ENCODE measurements at places on chromosomes 11 and 22.
A peak's percentile ranks its signal among the peaks of the same experiment; 100 is the strongest.

DNA sequence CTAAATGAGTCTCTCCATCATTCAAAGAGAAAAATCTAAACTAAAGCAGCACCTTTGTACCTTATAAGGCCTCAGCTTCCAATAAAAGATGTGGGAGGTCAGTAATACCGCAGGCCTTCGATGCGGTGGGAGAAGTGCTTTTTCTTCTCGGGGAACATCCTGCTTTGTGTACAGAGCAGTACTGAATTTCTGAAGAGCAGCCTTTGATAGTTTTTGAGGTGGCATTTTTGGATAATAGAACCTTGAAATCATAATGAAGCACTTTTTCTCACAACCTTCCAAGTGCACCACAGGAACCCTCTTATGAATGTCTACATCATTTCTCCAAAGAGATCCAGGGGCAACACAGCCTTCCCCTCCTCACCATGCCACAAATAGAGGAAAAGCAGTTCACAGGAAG, 39.6 kb downstream of the LRRC4C start:
- no peak for DNase-seq

- DNase-seq, result no peak
These were observed 152.2 kb downstream of the SPATA19 start for GRCh38 chr11:133693110-133693509.

GRCh38 chr22:37994049-37994448, 9.7 kb upstream of the SOX10 start:
- peak; percentile 9 for DNase-seq

DNA sequence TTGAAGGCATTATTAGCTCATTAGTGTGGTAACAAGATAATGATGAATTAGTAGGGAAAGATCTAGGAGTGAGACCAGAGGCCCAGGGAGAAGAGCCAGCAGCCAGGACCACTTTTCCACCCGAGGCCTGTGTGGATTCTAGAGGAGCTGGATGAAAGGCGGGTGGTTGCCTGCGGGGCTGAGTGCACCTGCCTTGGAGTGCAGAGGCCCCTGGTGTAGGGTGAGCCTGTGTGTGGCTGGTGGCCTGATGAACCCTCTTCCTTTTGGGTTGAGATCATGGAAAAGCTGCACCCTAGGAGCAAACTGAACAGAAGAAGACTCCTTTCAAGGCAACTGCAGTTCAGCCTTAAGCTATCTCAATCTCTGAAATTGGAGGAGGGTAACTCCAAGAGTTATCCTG, 5.9 kb upstream of the TP53AIP1 start:
- DNase-seq, result peak; percentile 30

GRCh38 chr11:113204280-113204679, 110.1 kb upstream of the TTC12 start:
- DNase-seq, result no peak

DNA sequence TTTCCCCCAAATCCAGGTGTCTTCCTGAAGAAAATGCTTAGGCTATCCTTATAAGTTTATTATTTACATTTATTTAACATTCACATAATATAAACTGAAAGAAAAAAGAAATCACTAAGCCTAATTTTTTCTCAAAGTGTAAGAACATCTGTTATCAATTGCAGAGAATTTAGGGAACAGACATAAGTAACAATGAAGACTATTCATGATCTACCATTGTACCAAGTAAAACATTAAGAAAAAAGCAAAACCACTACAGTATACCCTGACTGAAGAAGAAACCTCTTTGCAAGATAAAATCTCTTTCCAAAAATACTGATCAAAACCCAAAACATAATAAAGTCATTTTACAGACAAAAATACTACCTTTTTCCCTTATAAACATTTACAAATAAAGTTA, 60.5 kb downstream of the NUP98 start:
- DNase-seq, result no peak

DNA sequence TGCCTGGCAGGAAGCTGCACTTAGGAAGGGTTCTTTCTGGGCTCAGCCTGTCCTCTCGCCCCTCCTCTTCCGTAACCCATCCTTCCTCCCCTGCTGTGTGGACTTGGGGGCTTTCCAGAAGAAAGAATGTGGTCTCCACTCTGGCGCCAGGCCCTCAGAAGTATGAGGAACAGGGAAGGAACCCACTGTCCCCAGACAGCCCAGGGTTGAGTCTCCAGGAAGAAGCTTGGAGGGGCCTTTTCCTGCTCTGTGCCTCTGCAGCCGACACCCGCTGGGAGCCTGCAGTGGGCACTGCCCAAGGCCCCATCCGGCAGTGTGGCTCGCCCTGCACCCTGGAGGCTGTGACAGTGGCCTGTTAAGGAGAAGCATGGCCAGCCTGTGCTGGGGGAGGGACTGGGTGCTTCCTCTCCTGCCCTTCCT, 112.6 kb downstream of the ST3GAL4 start:
- DNase-seq, result no peak

GRCh38 chr22:29146771-29147170, 58.9 kb upstream of the EMID1 start:
- no peak for DNase-seq

GRCh38 chr22:31652088-31652487, 9.9 kb downstream of the PISD start:
- no peak for DNase-seq

DNA sequence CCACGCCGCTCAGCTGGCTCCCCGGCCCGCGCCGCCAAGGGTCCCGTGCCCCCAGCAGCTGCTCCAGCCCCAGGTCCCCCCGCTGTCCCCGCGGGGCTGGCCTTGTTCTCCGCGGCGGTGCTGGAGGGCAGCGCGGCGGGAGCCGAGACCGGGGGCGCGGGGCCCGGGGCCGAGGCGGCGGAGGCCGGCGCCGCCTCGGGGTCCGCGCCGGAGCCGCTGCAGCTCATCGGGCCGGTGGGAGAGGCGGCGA, 128 bp downstream of the TAF10 start:
- no peak for DNase-seq

GRCh38 chr22:47230251-47230650, 467.8 kb downstream of the TBC1D22A start:
- no peak for DNase-seq

GRCh38 chr22:34609646-34610045, 456.3 kb upstream of the ISX start:
- DNase-seq, result no peak

DNA sequence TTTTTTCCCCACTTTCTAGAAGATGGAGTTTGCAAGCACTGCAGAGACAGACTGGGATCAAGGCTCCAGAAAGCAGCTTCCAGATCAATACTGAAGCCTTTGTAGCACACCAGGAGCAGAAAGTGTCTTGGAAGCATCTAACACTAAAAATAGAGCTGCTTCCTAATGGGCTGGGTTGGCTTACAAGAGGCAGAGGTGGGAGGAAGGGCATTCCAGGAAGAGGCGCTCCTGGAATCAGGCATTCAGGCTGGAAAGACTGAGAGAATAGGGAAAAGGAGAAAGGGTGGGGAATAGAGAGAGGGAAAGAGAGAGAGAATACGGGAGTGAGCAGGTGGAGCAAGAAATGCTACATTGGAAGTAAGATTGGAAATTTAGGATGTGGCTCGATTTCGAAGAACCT, 395.9 kb downstream of the OPCML start:
- DNase-seq, result no peak

GRCh38 chr22:28006271-28006670, 87.2 kb upstream of the PITPNB start:
- DNase-seq, result no peak

DNA sequence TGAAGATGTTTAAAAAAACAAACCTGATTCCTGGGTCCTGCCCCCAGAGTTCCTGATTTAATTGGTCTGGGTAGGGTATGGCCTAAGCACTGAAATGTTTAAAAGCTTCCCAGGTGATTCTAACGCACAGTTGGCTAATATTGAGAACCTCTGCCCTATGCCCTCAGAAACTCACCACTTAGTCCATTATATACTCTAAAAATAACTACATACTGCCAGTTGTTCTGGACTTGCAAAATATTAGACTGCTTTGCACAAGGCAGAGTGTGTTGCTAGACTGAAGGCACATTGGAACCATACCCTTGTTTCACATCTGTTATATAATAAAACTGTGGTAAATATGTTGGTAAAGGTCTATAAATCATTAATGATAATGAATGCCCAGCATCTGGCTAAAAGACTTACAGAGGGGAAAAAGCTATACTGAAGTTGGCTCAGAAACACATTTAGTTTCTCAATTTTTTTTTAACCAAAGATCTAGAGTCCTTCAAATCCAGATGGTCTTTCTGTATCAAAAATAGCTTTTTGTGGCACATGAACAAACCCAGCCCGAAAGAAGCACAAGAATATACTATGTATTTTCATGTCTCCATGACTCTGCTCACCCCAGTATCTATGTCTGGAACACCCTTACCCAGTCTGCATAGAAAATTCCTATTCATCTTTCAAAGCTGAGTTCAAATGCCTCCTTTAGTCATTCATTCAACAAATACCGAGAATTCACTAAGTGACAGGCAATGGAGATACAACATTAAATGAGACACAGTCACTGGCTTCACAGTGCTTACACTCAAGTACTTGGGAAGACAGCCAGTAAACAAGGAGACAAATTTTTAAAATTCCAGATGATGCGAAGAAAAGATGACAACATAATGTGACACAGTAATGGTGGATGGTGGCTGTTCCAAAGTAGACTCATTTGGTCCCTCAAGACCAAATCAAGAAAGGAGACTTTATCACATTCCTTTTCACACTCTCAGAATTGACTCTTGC, 44.1 kb downstream of the RBFOX2 start:
- DNase-seq, result no peak

- DNase-seq, result no peak
These were observed 129.1 kb downstream of the PARVA start for GRCh38 chr11:12506404-12506921.

DNA sequence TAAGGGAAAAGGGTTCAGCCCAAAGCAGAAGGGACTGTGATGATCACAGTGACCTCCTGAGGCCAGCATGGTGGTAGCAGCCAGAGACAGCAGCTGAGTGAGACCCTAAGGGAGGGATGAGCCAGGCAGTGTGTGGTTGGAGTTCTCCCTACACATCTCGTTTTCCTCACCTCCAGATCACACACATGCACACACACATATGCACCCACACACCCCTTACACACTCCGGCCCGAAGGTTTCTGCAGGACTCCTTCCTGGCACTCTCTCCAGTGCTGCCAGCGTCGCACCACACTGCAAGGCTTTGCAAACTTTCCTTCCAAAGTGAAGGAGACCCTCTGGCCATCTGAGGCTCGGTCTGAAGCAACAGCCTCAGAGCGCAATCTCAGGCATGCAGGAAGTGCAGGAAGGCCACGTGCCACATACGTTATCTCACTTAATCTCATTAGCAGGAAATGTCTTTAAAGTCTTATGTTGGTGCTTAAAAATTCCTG, 26.9 kb upstream of the TP53I11 start:
- peak; percentile 12 for DNase-seq

GRCh38 chr11:19988598-19988997, 171.7 kb downstream of the DBX1 start:
- no peak for DNase-seq

DNA sequence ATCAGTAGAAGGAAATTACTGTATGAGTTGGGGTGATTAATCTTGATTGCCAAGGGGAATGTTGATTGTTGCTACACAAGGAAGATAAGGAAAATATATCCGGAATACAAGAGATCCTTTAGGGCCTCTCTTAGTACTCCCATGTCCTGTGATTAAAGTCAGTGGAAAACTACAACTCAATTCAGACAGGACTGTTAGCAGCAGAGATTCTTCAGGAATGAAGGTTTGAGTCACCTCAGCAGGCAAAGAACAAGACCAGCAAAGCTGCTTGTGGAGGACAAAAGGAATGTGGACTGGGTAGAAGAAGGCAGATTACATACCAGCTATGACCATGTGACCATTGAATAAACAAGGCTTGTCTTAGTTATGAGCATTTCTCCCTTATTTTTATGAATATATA, 478.2 kb downstream of the BUD13 start:
- DNase-seq, result no peak

- DNase-seq, result no peak
These were observed 323.8 kb downstream of the GUCY1A2 start for GRCh38 chr11:106694501-106694900.

DNA sequence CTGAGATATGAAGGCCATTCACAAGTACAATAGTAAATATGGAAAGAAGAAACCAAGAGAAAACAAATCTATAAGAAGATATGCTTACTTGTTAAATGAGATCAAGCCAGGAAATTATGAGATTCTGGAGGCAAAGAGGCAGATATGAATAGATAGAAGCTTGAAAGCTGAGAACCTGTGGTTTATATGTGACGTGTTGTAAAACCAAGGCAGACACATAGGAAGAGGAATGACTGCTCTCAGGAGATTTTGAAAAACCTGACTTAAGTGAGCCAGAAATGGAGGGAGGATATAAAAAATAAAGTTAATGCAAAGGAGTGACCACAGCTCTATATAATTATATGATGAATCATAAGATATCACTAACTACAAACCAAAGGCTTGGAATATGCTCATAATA, 1160.5 kb upstream of the CNTN5 start:
- no peak for DNase-seq

DNA sequence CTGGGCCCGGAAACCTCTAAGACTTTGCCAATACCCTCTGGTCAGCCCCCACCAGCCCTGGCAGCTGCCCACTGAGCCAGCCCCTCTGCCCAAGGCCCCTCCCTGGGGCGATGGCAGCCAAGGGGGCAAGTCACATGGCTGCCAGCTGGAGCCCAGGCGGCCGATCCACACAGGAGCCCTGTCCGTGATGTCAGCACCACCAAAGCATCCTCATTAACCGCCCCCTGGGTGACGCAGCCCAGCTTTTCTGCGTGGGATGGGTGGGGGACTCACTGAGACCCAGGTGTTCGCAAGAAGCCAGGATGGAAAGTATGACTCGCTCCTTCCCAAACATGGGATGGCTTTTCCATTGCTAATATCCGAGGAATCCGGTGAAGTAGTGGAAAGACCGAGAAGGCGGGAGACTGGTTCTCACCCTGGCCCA, 46.6 kb upstream of the WNT7B start:
- DNase-seq, result no peak

DNA sequence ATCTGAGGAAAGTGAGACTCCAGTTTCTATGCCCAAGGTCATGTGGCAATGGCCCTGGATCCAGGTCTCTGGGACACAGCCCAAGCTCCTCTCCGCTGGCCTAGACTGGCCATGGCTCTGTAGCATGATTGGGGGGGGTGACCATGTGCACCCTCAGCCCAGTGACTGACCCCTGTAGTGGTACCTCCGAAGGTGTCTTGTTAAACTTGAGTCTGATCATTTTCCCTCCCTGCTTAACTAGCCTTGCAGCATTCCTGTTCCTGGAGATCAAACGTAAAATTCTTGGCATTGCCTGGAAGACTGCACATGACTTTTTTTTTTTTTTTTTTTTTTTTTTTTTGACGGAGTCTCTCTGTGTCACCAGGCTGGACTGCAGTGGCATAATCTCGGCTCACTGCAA, 1116.0 kb downstream of the TBC1D22A start:
- DNase-seq, result no peak

DNA sequence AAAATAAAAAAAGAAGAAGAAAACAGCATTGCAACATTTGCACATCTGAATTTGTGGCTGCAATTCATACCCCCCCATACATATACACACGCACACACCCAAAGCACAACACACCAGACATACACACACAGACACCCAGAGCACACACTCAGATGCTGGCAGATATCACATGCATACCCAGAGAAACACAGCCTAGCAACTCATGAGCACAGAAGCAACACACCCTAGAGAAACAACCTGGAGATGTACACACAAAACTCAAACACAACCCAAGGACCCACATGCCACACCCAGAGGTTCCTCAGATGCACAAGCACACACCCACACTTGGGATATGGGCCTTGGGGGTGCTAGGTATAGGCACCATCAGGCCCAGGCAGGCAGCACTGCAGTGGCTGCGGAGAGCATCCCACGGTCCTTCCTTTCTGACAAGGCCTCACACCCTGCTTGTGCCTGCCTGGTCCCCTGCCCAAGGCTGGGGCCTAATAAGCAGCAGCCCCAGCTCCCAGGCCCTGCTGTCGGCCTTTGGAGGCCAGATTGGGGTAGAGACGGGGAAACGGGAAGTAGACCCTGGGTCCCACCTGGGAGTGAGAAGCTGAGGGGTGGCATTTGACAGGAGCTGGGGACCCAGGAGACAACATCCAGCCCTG, 3.1 kb downstream of the CST6 start:
- no peak for DNase-seq
